ENCODE measurements at places on chromosomes 12 and 14.
A peak's percentile ranks its signal among the peaks of the same experiment; 100 is the strongest.

DNA sequence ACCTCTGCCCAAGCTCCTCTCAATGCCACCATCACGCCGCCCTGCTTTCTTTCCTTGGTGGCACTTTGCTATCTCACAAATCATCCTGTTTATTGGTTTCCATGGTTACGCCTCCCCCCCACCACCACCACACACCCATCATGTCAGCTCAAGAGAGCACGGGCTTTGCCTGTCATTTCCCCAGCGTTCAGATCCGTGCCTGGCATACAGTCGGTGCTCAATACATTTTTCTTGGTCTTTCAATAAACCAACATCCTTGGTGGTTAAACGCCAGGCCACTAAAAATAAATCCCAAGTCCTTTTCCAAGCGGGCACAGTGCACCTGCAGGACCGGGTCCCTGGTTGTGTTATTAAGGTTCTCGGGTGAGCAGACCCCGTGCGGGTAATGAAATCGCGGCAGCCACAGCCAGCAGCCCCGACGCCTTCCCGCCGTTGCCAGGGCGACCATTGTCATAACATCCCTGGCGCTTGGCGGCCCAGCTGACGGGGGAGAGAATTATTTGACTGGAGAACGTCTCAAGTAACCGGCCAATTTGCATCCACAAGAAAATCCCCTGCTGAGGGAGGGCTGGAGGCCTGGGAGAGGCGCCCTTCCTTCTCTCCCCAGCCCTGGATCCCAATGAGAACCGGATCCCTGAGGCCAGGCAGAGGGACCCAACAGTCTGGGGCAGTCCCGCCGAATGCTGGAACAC, 92.9 kb downstream of the KSR2 start:
- no peak for DNase-seq

DNA sequence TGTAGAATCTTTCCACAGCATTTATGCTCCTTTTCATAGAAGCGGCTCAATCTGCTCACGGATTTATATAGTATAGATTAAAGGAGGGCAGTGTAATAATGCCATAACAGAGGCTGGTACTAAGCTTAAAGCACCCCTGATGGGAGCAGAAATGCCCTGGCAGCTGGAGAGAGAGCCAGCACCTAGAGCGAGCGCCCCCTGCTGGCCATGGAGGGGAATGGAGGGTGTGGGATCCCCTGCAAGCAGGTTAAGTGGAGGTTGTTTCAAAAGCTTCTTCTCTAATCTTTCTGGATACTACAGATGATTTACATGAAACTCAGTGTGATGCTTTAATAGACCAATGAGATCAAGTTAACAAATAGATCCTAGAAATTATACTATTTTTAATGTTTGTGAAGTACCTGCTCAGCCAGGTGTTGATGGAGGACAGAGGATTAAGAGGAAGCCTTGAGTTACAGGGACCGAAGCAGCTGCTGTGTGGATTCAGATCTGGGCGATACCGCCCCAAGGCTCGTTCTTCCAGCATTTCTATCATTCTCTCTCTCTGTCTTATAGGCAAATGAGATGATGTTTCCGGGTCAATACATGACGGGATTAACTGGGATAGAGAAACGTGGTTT, 1519.3 kb upstream of the TMEM132C start:
- DNase-seq: peak; percentile 2

- no peak for DNase-seq
These were observed 38.8 kb downstream of the LRCOL1 start for GRCh38 chr12:132571598-132571997.

DNA sequence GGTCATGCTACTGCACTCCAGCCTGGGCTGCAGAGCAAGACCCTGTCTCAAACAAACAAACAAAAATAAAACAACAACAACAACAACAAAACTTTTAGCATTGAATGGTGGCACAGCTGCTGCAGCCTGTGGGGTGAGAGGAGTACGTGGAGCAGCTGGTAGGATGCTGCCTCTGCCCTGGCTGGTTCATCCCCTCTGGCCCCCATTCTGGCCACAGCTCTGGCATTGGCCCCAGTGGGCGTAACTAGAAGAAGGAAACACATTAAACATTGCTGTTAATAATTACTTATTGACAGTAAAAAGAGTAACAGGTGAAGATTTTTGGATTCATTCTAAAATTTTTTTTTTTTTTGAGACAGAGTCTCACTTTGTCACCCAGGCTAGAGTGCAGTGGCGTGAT, 28.8 kb upstream of the C2CD5 start:
- no peak for DNase-seq

GRCh38 chr12:50401500-50402081, 906 bp downstream of the LARP4 start:
- no peak for DNase-seq

DNA sequence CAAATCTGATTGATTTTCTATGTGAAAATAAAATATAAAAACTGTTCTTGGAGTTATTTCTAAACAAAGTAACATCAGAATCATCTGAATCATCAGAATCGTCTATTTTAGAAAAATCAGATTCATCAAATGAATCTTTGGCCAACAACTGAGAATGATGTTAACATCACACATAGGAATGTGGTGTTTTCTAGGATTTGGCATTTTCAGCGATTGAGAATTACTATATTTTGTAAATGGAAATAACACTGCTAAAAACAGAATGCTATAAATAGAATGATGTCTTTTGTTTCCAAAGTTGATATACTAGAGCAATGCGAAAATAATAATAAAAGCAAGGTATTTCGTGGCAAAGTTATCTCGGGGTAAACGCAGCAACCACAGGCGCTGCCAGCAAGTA, 73.9 kb upstream of the EVL start:
- no peak for DNase-seq

DNA sequence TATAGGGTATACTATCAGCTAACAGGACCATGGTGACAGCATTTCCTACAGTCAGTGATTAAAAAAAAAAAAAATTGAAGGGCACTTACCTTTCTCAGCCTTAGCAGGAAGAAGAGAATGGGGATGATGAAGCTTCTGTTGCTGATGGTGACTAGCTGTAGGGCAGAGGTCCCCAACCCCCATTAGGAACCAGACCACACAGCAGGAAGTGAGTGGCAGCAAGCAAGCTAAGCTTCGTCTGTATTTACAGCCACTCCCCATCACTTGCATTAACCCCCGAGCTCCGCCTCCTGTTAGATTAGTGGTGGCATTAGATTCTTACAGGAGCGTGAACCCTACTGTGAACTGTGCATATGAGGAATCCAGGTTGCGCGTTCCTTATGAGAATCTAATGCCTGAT, 91.3 kb upstream of the USP44 start:
- no peak for DNase-seq
